Hypothalamus (tissue), 51 donors: ENCODE measurements at places on chromosomes 12 and 14.

- no peak for DNase-seq
These were observed 84.0 kb downstream of the LRP6 start for GRCh38 chr12:12182703-12183365.

DNA sequence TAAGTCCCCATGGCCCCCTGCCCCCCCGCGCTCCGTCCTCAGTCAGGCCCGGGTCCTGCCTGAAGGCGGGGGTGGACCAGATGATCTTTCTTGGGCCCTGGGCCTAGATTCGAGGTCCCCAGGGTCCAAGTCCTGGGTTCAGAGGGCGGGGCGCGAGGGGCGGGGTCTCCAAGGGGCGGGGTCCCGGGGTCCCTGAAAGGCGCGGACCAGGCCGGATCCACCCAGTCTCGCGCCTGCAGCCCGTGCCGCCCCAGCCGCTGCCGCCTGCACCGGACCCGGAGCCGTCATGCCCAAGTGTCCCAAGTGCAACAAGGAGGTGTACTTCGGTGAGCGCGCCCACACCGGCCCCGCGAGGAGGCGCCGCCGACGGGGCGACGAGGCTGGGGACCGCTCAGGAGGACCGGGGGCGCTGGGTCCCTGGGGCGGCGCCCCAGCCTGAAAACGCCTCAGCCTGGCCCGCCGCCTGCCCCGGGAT is 325 bp downstream of the CRIP1 start:
- no peak for DNase-seq

- peak; percentile 93 for DNase-seq
These were observed at the start of gene UNG for GRCh38 chr12:109097435-109098182. Gene UNG, plus strand, starts transcription at chr12:109097597. Its CDS starts 83 bp downstream, at chr12:109097680.

- no peak for DNase-seq
These were observed 694 bp downstream of the AKAP5 start for GRCh38 chr14:64465831-64466554.

DNA sequence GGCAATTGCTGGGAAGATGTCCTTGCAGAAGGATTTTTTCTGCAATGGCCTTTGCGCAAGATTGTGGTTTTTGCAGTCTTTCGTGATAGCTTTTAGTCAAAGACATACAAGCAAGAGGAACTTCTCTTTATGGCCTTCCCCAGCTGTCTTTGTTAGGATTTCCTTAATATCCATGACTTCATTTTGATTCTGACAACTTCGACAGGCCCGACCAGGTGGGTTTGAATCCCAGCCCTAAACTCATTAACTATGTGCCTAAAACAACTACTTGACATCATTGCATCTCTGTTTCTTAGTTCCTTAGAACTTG is 13.3 kb upstream of the VRK1 start:
- DNase-seq = no peak

DNA sequence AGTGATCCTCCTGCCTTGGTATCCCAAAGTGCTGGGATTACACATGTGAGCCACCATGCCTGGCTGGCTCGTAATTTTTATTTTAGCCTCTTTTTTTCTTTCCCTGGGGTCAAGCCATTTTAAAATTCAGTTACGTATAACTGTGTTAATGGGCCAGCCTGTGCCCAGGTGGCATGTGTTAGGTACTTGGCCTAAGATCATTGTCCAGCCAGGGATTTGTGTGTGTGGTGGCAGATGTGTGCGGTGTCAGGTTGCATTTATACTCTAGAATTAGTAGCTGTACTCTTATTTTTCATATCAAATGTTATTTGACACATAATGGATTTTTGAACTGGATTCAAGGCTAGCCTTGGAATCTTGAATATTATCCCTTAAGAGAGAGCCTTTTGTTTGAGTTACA is 69.3 kb downstream of the FBXO34 start:
- no peak for DNase-seq

DNA sequence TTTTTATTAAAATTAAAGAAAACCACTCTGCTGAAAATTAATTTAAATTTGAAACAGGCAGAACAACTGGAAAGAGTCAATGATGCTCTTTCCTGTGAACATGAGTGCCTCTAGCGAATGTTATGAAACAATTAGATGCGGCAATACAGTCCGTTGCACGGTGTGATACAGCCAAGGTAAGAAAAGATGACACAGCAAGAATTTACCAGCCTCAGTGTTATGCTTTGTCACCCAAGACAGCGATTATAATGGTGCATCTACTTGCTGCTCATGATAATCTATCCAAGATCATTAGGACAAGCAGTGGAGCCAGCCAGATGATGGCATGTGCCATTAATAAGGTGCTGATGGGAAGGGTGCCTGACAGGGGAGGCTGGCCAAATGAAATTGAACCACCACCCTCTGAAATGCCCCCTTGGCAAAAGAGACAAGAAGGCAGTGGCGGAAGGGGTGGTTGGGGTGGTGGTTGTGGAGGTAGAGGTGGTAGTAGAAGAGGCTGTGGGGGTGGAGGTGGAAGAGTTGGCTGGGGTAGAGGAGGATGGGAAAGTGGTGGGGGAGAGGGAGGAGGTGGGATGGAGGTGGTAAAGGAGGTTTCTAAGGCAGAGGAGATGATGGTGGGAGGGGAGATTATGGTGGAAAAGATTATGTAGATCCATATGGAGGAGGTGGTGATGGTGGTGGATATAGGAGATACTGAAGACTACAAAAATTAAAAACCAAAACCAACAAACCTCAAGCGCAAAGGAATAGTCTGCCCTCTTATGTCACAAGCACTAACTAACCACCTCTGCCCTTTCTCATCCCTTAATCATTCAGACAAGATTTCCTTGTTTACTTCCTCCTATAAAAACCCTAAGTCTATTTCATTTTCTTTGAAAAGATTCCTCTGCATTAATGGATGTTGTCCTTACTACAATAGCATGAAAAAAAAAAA is 4.0 kb upstream of the RESF1 start:
- no peak for DNase-seq

- DNase-seq = no peak
These were observed 2.8 kb downstream of the MBIP start for GRCh38 chr14:36317650-36318049.

- DNase-seq = no peak
These were observed 10.5 kb downstream of the PLD4 start for GRCh38 chr14:104935026-104935650.

GRCh38 chr12:45756666-45757065 is 27.2 kb downstream of the ARID2 start:
- no peak for DNase-seq

DNA sequence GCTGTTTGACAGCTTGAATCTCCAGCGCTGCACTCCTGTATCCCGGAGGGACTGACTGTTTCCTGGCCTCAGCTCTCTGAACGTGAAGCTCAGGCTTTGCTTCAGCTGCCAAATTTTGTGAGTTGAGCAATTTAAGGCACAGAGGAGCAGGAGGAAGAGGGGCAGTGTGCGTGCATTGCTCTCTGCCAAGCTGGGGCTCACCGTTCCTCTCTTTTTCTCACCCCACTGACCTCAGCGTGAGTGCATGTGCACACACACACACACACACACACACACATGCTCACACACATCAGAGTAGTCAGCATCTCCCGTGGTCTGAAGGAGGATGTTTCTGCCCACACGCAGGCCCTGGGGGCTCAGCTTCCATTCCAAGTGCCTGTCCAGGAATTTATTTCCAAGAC is 27.8 kb upstream of the BDKRB2 start:
- no peak for DNase-seq

GRCh38 chr14:20469890-20470602 is 840 bp downstream of the PNP start:
- DNase-seq = peak; percentile 65

- DNase-seq = no peak
These were observed 1.8 kb upstream of the BMAL2 start for GRCh38 chr12:27330846-27331245.

- no peak for DNase-seq
These were observed 479.0 kb upstream of the SYT1 start for GRCh38 chr12:78385541-78385940.

DNA sequence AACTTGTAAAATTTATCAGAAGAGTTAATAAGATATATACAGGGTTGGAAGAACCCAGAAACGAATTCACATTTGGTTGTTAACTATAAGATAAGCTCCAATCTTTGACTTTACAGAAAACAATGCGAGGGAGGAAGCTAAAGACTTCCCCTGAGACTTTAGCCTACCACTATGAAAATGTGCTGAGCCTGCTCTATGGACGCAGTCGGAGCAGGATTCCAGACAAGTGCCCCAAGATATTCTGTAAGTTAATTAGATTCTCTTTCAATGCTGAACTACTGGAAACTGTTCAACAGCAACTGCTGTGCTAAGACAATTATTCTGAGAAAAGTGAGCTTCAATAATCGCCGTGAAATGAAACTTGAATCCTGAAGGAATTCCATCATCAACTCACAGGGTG is 8.3 kb upstream of the LRRC10 start:
- no peak for DNase-seq

- DNase-seq = no peak
These were observed 53.4 kb downstream of the IFNG start for GRCh38 chr12:68106160-68106559.

DNA sequence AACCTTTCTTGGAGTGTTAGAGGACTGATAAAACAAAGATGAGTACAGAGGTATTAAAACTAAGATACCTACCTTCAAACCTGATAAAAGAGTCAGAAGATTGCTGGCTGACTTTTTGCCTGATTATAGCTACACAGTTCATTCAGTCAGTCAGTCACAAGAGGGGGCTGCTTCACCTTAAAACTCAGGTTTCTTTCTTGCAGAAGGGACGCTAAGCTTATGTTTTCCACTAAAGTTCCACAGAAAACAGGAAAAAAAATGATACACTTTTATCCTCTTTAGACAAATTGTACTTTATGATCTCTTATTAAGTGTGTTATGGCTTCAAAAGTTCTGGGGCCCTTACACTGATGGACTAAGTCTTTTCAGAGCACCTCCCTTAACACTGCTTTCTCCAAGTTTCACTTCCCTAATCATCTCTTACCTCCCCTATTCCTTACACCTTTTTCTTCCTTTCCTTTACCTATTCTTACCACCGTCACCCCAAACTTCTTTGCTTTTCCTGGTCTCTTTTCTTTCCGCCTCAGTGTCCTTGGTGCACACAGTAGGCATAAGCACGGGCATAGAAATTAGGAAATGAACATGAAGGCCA is 448.7 kb upstream of the OR4E1 start:
- no peak for DNase-seq

- peak; percentile 87 for DNase-seq
These were observed at the start of gene FOXJ2 for GRCh38 chr12:8032242-8033152. Gene FOXJ2, plus strand, starts transcription at chr12:8032716. Its CDS starts 7,117 bp downstream, at chr12:8039833.

DNA sequence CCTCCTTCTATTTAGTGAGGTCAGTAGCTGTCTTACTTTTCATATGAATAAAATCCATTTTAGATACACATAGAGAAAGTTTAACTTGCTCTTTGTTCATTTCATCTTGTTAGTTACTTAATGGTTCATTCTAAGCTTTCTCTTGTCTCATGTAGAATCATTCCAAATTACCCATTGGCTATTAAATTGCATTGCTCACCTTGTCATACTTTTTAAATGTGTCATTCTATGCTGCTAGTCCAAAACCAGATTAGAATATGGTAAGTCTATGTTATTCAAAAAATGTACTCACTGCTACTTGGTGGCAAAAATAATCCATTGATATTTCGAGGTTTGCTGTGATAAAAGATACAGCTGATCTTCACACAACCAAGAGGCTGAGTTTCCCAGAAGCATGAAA is 3.0 kb downstream of the C12orf50 start:
- no peak for DNase-seq

DNA sequence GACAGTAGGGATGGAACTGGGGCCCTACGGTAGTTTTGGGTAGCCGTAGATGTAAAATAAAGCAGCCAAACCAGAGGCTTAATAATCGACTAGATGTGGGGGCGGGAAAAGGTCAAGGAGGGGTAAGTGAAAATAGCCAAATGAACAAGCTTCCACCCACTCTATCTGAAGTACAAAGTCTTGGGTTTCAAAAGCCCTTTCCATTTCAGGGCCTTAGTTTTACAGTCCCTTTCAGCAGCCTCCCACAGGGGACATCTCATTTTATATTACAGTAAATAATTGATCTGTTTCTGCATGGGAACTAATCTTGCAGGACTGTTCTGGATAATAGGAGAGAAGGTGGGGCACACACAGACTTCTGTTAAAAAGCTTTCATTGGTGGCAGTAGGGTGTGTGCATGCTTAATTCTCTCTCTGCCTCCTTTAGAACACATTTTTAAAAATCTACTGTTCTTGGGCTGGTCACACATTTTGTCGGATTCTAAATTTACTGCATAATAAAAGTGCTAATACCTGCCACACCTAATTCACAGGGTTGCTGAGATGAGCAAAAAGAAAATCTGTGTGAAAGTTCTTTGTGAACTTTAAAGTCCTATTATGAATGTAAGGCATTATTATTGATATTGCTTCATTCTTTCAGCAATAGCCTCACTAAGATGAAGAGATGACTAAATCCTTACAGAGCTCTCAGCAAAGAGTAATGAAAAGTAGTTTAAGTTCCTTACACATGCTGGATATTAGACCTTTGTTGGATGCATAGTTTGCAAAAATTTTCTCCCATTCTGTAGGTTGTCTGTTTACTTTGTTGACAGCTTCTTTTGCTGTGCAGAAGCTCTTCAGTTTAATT is 104.6 kb downstream of the ITPR2 start:
- no peak for DNase-seq

DNA sequence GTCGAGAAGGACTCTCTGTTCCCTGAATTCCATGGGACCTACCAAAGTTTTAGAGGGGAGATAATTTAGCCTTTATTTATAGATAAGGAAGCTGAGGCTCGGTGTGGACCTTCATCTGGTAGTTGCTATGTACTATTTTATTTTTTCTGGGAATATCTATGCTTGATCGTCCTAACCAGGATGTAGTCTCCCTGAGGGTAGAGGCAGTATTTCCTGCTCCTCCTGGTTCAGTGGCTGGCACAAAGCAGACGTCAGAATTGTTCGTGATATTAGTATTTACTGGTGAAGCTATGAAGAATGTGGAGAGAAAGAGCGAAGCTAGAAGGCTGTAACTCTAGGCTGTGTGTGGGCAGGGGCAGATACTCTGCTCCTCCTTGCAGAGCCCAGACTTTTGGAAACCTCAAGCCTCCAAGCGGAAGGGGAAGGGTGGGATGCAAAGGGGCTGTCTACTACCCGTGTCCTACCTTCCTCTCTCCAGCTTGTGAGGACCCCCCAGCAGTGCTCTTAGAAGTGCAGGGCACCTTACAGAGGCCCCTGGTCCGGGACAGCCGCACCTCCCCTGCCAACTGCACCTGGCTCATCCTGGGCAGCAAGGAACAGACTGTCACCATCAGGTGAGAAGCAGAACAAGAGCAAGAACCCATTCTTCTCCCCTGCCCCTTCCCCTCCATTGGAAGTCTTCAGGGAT is 1.4 kb downstream of the LRP10 start:
- DNase-seq = no peak

DNA sequence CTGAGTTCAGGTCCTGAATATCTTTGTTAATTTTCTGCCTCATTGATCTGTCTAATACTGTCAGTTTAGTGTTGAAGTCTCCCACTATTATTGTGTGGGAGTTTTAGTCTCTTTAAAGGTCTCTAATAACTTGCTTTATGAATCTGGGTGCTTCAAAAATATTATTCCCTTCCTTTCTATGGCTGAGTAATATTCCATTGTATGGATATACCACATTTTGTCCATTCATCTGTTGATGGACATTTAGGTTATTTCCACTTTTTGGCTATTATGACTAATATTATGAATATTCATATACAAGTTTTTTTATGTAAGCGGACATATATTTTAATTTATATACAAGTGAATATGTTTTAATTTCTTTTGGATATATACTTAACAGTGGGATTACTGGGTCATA is 82.7 kb downstream of the SDR9C7 start:
- no peak for DNase-seq

GRCh38 chr14:89303456-89304435 is 113.3 kb downstream of the FOXN3 start:
- DNase-seq = peak; percentile 32

GRCh38 chr12:5000204-5000603 is 43.5 kb upstream of the KCNA5 start:
- no peak for DNase-seq

- DNase-seq = no peak
These were observed 157.0 kb downstream of the TMEM117 start for GRCh38 chr12:43992856-43993255.
